IMR-90 (cell line): ENCODE measurements at places on chromosomes 2 and 18. TPM values are rescaled to one million over a fixed set of nuclear protein-coding genes. Genes with fewer than 3 reads are reported as not detected.

SCG2 gene
- 0.36 and 0.56 TPM in 2 replicates for total RNA-seq

FSIP2 gene
- total RNA-seq = under 0.01 TPM in 1 of 2 replicates, not detected in the other

ERMN gene
- total RNA-seq = not detected in 2 replicates

IL37 gene
- total RNA-seq = not detected in 2 replicates

SKA1 gene
- 5.9 and 13.9 TPM in 2 replicates for total RNA-seq

PIK3C3 gene
- 57.2 and 61.9 TPM in 2 replicates for total RNA-seq

CAPN14 gene
- total RNA-seq = under 0.01 TPM in 2 replicates

- no peak overlapping the region for H3K4me3 ChIP-seq
- no peak overlapping the region for H3K27ac ChIP-seq
- H3K4me1 ChIP-seq = no peaks in the 10 kb centered on the region
- no peaks in the 10 kb centered on the region for H3K36me3 ChIP-seq
- H3K27me3 ChIP-seq = peaks cover 2% of the 10 kb centered on the region; the same call in 1 of the 2 replicates
- DNase-seq = no peak
Measured at GRCh38 chr18:8529609-8530008, 79.6 kb upstream of the RAB12 start.

DNA sequence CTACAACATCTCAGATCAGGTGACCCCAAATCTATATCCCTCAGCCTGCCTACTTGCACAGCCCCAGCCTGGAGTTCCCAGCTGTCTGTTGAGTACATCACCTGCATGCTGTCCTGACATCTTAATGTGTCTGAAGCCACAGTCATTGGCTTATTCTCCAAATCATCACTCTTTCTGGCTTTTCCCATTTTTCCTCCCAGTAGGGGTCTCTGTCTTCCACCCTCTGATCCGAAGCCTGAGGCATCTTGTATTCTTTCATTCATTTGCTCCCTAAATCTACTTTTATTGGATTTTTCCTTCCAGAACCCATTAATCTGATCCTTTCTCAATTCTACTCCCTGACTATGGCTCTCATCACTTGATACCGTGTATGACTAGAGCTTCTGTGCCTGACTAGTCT lies 332.9 kb upstream of the DCC start:
- no peaks in the 10 kb centered on the region for H3K27me3 ChIP-seq
- no peak overlapping the region for H3K4me3 ChIP-seq
- H3K27ac ChIP-seq = no peak overlapping the region
- H3K4me1 ChIP-seq = no peaks in the 10 kb centered on the region

GRCh38 chr18:79566771-79567431 lies 112.7 kb upstream of the CTDP1 start:
- H3K36me3 ChIP-seq = no peaks in the 10 kb centered on the region
- H3K4me1 ChIP-seq = peaks cover 23% of the 10 kb centered on the region
- H3K4me3 ChIP-seq = no peak overlapping the region
- DNase-seq = no peak

GRCh38 chr2:22748909-22749308 lies 636.1 kb upstream of the KLHL29 start:
- H3K27me3 ChIP-seq = no peaks in the 10 kb centered on the region
- H3K36me3 ChIP-seq = no peaks in the 10 kb centered on the region
- no peak overlapping the region for H3K4me3 ChIP-seq
- no peaks in the 10 kb centered on the region for H3K4me1 ChIP-seq
- H3K27ac ChIP-seq = no peak overlapping the region
- DNase-seq = no peak

GRCh38 chr2:127407661-127408003 lies 10.6 kb upstream of the PROC start:
- no peaks in the 10 kb centered on the region for H3K27me3 ChIP-seq
- no peak for DNase-seq
- no peaks in the 10 kb centered on the region for H3K36me3 ChIP-seq

DNA sequence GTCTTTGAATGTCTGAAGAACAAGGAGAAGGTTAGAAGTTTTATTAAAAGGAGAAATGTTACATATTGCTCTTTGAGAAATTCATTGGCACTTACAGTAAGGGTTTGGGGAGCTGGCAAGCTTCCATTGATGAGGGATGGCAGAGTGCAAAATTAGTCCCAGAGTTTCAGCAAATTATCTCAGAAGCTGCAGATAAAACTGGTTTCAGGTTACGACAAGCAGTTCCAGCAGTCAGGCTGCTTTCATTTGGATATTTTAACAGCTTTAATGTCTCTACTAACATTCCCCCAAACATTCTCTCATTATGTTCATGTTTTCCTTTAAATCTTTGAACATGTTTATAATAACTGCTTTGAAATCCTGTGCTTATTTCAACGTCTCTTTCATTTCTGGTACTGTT lies 153.1 kb downstream of the TTC27 start:
- 0 out of 2 replicates have a peak, but pooled peaks cover 3% of the 10 kb centered on the region for H3K4me1 ChIP-seq
- no peak overlapping the region for H3K4me3 ChIP-seq
- H3K36me3 ChIP-seq = peaks cover 3% of the 10 kb centered on the region; the same call in 1 of the 2 replicates
- H3K27me3 ChIP-seq = no peaks in the 10 kb centered on the region
